ENCODE measurements at places on chromosomes 4 and X. TPM values are rescaled to one million over a fixed set of nuclear protein-coding genes. Genes with fewer than 3 reads are reported as not detected.

Gene ASMT
- total RNA-seq, result not detected

Gene FAAH2
- total RNA-seq, result 1.5 TPM

DNA sequence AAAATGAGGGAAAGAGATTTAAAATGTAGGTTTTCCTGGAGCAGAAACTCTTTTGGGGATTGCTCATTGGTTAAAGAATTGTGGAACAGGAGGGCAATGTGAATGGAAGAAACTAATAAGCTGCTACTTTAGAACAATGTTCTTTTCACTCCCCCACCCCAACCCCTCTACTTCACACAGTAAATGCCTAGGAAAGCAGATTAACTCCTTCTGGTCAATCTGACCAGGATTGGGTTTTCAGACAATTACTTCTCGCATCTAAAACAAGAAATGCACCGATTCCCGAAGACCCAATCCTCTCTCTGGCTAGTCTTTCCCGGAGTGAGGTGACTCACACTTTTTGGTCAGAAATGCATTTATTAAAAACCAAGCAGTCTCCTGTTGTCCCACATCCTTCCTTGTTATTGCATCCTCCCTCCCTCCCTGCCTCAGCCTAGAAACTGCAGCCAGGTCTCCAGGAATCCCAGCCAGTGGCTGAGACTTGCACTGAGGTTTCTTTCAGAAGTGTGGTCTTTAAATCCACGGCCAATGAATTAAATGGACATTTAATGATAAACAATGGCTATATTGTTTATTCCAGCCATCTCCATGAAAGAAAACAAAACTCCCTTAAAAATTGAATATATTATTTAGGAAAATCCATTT is 21.4 kb downstream of the MFAP3L start:
- no peak overlapping the region for H3K4me3 ChIP-seq
- H3K27me3 ChIP-seq, result no peaks in the 10 kb centered on the region

Gene FGG
- total RNA-seq, result 1.8 TPM

DNA sequence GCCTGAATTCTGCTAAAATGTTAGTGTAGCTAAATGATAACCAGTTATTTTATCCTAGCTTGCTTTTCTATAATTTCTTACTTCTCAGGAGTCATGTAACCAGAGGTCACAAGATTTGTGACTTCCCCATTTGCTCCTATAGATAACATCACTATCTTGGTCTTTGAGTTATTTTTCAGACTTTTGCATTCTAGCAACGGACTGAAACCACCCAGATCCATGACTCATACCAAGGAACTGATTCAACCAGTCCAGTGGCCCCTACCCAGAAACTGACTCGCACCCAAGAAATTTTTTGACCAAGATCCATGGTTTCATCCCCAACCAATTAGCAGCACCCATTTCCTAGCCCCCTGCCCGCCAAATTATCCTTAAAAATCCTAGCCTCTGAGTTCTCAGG is 50.0 kb downstream of the IQCM start:
- no peak for DNase-seq
- H3K4me3 ChIP-seq, result no peak overlapping the region
- no peaks in the 10 kb centered on the region for H3K4me1 ChIP-seq
- no peak overlapping the region for H3K27ac ChIP-seq
- no peaks in the 10 kb centered on the region for H3K36me3 ChIP-seq

Gene TRIML1
- not detected for total RNA-seq

Gene LANCL3
- total RNA-seq, result not detected

GRCh38 chrX:12709047-12709446 is 82.2 kb upstream of the PRPS2 start:
- no peak overlapping the region for H3K4me3 ChIP-seq
- H3K27ac ChIP-seq, result no peak overlapping the region
- H3K36me3 ChIP-seq, result no peaks in the 10 kb centered on the region
- no peaks in the 10 kb centered on the region for H3K27me3 ChIP-seq
- DNase-seq, result no peak

- no peak overlapping the region for H3K4me3 ChIP-seq
- H3K36me3 ChIP-seq, result no peaks in the 10 kb centered on the region
- no peaks in the 10 kb centered on the region for H3K4me1 ChIP-seq
- DNase-seq, result no peak
- H3K27ac ChIP-seq, result no peak overlapping the region
These were observed 127.3 kb downstream of the PTPN13 start for GRCh38 chr4:86721412-86721811.

DNA sequence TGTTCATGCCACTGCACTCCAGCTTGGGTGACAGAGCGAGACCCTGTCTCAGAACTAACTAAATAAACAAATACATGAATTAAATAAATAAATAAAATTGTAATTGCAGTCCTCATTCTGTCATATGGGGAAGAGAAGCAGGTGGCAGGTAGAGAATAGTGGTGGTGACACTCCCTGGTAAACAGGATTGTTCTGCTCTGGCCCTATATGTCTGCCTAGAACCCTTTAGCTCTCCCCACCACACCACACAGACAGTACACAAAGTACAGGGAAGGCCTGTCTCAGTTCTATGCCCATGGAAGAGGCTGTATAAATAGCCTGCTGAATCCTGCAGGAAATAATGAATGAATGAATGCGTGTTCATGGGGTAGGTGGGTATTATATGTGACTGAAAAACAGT is 117.7 kb downstream of the CEP135 start:
- H3K27me3 ChIP-seq, result no peaks in the 10 kb centered on the region
- no peaks in the 10 kb centered on the region for H3K4me1 ChIP-seq
- H3K4me3 ChIP-seq, result no peak overlapping the region

GRCh38 chrX:111567542-111568255 is 56.3 kb downstream of the SERTM2 start:
- H3K36me3 ChIP-seq, result no peaks in the 10 kb centered on the region
- H3K4me3 ChIP-seq, result no peak overlapping the region
- no peak for DNase-seq
- no peaks in the 10 kb centered on the region for H3K4me1 ChIP-seq

DNA sequence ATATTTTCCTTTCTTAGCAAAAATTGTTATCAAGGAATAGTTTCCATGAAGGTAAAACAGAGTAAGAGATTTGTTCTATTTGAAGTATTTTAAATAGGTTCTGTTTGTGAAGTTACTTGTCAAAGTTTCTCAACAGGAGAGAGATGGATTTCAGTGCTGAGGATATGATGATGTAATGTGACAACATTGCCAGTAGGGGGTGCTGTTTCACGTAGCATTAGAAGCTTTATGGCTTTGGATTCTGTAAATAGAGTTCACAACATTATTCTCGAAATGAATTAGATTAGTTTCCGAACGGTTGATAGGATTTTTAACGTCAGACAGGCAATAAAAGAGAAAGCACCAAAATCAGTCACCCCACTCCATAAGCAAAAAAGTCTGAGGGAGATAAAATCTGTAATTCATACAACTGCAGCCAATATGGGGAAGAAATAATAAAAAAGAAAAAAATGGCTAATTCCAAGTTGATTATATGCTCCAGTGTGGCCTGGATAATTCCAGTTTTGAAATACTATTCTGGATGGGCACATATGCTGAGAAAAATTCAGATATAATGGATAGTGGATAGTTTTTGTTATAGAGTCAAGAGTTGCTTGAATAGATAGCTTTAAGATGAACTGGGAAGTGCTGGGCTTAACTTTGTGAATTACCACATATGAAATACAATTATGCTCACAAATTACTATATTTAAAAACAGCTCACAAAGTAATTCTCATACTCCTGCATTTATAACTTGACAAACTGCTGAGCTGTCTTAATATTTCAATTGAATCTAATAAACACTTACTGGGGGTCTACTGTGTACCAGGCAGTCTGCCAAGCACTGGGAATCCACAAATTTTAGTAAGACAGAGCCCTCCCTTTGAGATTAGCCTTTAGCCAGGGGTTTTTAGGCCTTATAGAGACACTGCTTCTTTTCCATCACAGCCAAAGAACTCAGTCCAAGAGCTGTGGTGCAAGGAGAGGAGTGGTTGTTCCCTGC is 109.1 kb downstream of the GPAT3 start:
- no peak overlapping the region for H3K27ac ChIP-seq
- H3K4me1 ChIP-seq, result no peaks in the 10 kb centered on the region
- H3K4me3 ChIP-seq, result no peak overlapping the region
